ENCODE measurements at places on chromosomes 2 and 18.

DNA sequence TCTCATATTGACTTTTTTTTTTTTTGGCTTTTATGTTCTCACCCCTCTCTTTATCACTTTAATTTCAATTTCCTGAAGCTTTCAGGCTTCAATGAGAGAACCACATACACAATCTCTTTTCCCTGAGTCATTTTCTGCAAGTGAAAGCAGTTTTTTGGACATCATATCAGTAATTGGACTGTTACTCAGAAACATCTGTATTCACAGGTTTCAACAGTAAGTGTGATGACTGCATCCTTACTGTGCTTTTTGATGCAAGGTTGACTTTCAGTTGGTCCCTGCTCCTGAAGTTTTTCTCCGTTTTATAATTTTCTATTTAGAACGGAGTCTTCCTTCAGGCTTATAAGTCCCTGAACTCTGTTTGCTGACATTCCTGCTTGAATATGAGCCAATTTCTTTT, 70.5 kb upstream of the CCBE1 start:
- no peak for DNase-seq

GRCh38 chr2:235638541-235639427, 144.9 kb downstream of the AGAP1 start:
- no peak for DNase-seq

DNA sequence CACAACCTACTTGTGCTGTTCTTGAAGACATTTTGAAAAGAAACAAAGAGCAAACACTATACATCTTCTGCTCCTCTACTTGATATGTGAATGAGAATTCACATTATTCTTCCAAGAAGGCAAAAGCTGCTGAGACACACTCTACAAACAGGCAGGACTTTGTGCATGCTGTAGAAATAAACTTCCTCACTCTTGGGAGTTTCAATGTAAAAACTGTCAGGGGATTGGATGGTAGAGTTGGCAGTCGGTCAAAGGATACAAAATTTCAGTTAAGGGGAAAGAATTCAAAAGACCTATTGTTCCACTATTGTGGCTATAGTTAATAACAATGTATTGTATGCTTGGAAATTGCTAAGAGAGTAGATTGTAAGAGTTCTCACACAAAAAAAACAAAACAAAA, 196.3 kb downstream of the MC4R start:
- no peak for DNase-seq

GRCh38 chr2:136213836-136214235, 95.9 kb upstream of the CXCR4 start:
- no peak for DNase-seq

GRCh38 chr2:118738524-118739308, 108.7 kb downstream of the EN1 start:
- no peak for DNase-seq

DNA sequence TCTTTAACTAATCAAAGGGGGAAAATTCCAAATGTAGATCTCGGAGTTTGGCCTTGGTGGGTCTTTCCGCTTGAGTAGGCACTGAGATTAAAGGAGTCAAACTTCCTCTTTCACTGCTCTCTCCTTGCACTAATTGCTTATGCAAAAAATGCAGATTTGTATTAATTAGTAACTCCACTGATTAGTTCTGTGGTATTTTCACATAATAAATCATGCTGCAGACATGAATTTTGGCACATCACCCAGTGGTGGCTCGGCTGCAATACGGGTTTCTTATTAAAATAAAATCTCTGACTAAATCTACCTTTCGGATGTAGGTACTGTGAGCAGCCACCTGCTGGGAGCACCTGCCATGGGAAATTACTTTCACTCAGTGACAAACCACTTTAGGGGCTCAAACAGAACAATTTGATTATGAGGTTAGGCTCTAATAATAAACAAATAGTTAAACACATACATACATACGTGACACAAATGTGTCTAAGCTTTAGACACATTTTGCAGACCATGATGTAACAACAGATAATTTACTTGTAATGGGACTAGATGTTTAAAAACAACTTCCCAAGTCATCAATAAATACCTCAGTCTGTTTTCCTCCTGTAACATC, 6.4 kb upstream of the NEUROD1 start:
- no peak for DNase-seq

DNA sequence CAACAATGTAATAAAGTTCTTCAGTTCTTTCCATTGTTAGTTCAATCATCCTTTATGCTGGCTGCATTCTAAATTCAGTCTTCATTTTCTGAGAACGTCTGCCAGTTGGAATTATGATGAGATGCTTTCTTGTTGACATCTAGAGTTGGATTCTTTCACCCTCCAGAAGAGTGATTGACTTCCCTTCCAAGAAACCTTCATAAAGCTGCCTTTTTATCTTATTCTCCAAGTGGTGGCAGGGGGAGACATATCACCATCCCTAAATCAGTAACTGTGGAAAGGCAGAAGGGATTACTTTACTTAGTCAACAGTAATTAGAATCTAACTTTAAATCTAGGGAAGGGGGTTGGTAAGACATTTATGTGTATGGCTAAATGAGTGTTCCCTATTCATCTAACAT, 86.8 kb upstream of the GULP1 start:
- no peak for DNase-seq

- peak; percentile 68 for DNase-seq
Observed at GRCh38 chr2:84908948-84909713, 3.7 kb downstream of the TMSB10 start.

GRCh38 chr2:36889795-36890194, 76.5 kb downstream of the STRN start:
- DNase-seq, result no peak

- no peak for DNase-seq
Observed at GRCh38 chr18:7291046-7291445, 60.2 kb downstream of the LRRC30 start.

DNA sequence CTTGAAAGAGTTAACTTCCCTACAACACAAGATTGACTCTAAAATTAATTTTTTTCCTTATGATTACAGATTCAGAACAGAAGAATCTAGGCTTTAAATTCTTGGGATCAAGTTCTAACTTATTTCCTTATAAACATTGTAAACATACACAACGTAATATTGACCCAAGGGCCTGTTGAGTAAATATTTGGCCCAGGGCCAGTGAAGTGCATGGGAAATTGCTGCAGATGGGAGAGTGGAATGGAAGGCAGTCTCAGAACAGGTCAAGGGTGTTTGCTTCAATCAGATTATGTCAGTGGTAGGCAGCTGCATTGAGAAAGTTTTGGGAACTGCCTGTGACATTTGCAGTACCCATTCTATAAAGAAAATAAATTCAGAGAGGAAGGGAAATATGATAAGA, 137.6 kb downstream of the MYO1B start:
- no peak for DNase-seq

GRCh38 chr2:196316050-196316430, 144.7 kb upstream of the STK17B start:
- DNase-seq, result no peak

GRCh38 chr2:238945433-238946150, 97.7 kb downstream of the TWIST2 start:
- DNase-seq, result peak; percentile 8

DNA sequence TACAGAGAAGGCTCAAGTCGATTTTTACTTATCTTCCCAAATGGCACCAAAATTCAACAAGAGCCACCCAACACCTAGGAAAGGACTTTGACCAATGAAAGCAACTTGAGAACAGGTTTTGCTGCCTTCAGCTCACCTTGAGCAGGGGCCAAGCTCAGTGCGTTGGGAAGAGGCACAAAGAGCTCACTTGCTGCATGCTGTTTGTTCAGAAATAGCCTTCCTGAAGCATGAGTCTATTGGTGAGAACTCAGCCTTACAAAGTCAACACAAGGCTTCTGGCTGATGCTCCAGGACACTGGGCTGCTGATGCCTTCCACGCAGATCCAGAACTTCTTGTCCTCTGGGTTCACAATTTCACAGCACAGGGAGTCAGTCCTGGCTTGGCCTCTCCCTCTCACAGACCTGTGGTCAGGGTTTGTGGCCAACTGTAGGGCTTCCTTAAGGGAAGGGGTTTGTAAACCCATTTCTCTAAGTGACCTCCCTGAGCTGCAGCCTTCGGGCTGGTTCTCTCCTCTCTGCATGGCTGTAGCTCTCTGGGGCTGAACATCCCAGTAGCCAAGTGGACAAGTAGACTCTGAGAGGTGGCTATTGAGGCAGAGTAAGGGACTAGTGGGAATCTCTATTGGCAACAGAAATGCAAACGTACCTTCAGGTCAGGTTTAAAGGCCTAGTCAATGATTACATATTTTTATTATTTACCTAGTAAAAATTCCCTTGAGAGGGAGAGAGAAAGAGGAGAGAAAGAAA, 124.7 kb upstream of the GATA6 start:
- no peak for DNase-seq

DNA sequence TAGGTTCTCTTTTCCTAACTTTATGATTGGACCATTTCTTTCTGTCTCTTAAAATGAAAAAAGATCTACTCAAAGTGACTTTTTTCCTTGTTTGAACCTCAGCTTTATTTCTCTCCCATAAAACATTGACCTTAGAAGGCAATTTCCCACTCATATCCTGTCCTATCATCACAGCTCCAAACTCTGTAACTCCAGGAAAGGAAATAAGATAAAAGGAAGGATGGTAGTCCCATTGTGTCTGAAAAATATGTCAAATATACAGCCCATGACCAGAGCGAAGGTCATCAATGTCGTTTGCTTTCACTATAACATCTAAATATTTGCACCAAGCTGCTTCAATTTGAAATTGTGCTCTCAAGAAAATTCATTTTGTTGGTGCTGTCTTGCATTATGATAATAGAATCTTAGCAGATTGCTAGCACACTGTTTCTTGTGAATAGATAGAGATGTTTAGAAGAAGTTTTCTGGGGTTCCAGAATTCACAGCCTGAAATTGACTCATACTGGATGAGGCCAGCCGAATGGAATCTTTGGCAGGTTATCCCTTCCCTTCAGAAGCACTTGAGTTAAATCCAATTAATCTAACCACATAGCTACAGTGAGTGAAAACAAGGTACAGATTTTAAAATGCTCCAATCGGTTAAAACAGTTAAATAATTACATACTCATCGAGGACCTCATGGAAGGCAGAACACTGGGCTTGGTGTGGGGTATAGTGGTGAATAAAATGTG, 95.1 kb downstream of the CRIM1 start:
- no peak for DNase-seq

GRCh38 chr2:26270373-26270772, 25.6 kb downstream of the HADHB start:
- DNase-seq, result no peak

- no peak for DNase-seq
Observed at GRCh38 chr18:29652797-29653196, 1389.7 kb downstream of the DSC3 start.

- DNase-seq, result no peak
Observed at GRCh38 chr2:196597531-196597930, 42.0 kb upstream of the CCDC150 start.

GRCh38 chr2:29023188-29023587, 42.1 kb downstream of the TOGARAM2 start:
- DNase-seq, result no peak

GRCh38 chr18:40013001-40013609, 1941.9 kb upstream of the PIK3C3 start:
- no peak for DNase-seq

Data from activated T-helper 2 cell treated with anti-CD3 and anti-CD28 coated beads, Interferon-gamma antibody, Interleukin-2, Interleukin-4, amounts not matched to agents 10 μg/mL and 5 μg/mL and 100 μg/mL, durations not matched to agents 14 hours and 24 hours and 36 hours (primary cell).